Vagina (tissue), 2 donors: ENCODE measurements at places on chromosomes 13 and 19.

- no peak for DNase-seq
These were observed 5.9 kb downstream of the KLC3 start for GRCh38 chr19:45346449-45346848.

DNA sequence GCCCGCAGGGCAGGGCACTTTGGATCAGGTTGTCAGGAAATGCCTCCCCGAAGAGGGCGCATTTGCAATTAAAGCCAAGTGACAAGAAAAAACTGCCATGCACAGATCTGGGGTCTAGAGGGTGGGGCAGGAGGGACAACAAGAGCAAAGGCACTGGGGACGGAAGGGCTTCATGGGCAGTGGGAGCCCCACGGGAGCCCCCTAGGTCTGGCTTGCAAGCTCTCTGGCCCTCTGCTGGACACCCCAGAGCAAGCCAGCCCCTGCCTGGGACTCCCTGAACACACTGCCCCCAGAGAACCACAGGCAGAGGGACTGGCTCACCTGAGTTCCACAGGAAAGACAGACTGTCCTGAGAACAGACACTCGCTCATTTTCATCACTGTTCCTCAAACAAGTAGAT is 30.2 kb upstream of the C19orf12 start:
- no peak for DNase-seq

- no peak for DNase-seq
These were observed 16.9 kb downstream of the ZNF331 start for GRCh38 chr19:53554804-53555203.

DNA sequence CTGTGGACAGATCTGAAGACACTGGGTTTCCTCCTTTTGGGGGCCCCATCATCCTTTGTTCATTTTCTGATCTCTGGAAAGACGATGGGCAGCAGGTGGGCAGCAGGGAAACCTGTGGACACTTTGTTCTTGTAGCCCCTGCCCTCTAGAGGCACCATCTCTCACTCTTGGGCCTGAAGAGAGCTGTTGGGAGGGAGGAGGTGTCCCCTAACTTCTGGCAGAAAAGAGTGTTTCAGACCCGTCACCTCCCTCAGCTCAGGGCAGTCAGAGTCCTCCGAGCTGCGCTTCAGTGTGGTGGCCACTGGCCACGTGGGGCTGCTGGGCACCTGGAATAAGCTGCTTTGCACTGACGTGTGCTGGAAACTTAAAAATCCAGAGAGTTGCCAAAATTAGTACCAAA is 26.9 kb upstream of the RNF17 start:
- DNase-seq = no peak

- DNase-seq = no peak
These were observed 313.5 kb downstream of the SLC7A1 start for GRCh38 chr13:29281932-29282495.

DNA sequence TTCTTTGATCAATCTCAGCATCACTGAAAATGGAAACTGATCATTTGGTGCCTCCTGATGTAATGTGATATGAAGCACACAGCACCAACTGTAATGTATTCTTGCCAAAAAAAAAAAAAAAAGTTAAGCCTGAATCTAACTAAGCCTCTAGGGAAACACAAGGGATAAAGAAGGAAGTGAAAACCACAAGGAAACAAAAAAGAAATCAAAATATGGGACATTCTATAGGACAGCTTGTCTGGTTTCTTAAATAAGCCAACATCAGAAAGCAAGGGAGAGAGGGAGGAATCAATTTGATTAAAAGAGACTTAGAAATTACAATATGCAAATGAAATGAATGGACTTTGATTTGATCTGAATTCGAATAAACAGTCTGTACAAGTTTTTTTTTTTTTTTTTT is 20.6 kb upstream of the METTL21C start:
- no peak for DNase-seq

- DNase-seq = no peak
These were observed 722 bp downstream of the HSD11B1L start for GRCh38 chr19:5681391-5682106.

- no peak for DNase-seq
These were observed 29.7 kb downstream of the GTF2F2 start for GRCh38 chr13:45149964-45150363.

DNA sequence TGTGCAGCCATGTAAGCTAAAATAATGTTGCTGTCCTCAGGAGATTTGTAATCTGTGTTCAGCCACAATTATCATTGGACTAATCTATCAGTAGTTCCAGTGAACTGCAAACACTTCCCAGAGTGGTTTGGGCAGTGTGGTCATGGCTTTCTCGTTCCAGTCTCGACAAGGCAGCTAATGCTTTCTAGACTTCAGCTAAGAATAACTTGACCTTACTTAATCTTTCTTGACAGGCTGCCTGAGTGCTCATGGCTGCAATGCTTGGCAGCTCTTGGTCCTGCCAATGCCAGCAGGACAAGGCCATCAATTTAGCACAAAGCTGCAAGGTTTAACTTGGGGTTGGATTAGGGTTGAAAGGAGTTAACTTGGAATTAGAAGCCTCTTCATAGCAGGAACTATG is 32.8 kb downstream of the ATP12A start:
- DNase-seq = no peak

DNA sequence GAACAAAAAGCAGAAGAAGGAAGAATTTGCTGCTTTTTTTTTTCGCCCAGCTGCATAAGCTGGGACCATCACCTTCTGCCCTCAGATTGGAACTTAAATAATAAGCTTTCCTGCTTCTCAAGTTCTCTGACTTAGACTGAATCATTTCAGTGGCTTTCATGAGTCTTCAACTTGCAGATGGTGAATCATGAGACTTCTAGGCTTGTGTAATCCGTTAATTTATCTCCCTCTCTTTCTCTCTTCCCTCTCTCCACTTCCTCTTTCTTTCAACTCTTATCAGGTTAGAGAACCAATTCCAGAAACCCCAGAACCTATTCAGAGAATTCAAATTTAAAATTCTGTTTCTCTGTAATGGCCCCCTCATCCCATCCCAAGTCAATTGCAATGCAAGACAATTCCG is 1153.7 kb downstream of the PCDH9 start:
- DNase-seq = no peak

GRCh38 chr19:4577020-4577782 is 17.7 kb upstream of the SEMA6B start:
- no peak for DNase-seq

DNA sequence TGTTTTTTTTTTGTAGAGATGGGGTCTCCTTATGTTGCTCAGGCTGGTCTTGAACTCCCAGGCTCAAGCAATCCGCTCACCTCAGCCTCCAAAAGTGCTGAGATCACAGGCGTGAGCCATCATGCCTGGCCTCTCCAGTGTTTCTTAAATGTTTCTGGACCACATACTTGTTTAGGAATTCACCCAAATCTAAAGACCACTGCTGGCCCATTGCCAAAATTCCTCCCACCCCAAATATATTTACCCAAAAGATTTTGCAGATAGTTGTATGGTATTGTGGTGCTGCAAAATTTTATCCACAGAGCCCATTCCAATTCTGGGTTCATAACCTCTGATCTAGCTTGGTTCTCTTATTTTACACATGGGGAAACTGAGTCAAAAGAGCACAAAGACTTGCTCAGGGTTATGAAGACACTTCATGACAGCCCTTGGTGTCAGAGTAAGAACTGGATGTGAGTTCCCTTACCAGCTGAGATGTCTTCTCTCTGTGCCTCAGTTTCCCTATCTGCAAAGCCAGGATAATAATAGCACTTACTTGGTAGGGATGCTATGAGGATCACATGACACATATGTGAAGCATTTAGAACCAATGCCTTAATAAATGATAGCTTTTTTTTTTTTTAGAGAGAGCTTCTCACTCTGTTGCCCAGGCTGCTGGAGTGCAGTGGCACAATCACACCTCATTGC is 10.9 kb downstream of the NFILZ start:
- no peak for DNase-seq

DNA sequence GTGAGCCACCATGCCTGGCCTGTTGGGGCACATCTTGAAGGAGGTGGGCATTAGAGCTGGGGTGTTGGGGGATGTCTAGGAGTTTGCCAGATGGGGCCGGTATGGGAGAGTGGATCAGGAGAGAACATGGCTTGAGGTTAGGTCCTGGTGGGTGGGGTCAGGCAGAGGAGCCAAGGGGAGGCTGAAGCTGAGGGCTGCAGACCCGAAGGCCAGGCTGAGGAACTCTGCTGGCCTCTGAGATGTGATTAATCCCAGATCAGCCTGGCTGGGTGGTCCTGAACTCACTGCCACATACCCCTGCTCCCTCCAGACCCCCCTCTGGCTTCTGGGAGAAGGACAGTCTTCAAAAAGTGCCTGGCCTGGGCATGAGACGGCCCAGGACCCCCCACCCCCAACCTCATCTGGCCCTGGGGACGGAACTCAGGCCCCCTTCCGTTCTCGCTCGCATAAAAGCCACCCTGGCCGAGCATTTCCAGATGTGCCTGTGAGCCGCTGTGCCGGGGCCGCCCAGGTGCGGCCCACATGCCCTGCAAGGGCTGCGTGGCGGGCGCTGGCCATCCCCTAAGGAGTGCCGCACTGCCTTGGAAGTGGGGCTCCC is 2.7 kb downstream of the FSTL3 start:
- DNase-seq = no peak

DNA sequence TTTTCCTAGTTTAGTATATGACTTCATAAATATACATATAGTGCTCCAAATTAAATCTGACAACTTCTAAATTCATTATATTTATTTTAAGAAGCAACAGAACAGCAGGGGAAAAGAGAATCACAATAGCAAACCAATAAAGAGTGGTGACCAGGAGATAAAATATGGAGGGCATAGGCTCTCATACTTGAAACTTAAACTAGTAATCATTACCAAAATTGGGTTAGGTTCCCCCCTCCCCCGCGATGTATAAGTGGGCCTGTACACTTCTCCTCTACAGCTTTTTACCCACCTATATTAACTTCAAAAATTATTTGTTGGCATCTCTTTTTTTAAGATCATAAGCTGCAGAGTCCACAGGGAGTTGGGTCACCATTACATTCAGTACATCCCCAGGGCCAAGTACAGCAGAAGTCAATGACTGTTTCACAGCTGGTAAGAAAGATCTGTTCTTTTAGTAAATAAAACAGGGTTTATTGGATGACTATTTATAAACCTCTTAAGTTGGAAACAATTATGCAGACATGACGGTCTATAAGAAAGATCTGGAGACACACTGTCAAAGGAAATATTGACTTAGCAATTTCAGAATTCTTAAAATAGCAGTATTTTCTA is 29.4 kb downstream of the KLF12 start:
- DNase-seq = no peak

DNA sequence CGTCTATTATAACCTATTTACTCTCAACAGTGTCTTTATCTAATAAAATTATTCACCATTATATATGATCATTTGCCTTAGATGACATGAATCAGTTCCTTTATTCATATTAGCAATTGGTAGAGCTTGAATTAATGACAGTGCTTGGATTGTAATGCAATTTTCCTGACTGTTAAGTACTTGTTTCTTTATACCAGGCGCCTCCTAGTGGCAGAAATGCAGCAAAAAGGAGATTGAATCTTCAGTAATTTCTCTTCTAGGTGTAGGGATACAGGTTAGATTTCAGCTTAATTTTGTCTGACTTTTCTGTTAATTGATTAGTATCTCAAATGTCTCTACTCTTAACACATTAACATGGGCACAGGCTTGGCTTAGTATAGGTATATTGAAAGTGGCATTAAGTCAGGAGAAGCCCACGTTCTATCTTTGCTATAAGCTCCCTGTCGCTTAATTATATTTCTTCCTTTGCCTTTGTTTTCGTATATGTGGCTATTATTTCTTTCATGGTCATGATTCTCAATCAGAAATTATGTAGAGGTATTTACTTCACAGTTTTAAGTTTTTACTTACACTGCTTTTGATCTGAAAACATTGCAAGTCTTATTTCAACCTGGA is 9.1 kb upstream of the LHFPL6 start:
- DNase-seq = no peak

DNA sequence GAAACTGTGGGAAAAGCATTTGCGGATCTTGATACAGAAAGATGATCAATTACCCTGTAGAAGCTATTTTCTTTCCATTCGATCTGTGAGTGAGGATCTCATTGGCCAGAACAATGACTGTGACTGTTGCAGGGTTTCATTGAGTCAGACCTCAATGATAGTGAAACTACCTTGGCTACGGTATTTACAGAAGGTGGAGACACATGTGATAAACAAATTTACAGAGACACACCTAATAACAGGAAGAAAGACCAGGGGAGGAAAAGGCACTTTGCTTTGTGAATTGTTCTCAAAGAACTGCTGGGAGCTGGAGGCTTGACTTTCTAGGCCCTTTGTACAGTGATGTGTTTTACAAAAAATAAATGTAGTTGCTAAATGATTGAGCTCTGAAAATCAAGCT is 19.9 kb upstream of the ARGLU1 start:
- no peak for DNase-seq

DNA sequence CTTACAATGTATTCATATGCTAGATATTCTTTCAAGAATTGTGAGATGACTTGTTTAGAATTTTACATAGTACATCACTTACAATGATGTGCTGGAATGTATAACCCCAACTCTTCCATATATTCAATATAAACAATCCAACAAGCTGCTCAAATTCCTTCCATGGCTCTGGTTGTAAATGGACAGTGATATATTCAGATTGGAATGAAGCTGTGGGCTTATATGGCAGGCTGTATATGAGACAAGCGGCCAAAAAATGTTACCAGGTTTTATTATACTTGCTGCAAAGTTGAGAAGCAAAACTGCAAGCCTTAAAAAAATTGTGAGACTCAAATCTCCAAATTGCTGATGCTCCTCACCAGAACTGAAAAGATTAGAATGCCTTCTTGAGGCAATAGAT is 83.6 kb upstream of the KLF12 start:
- no peak for DNase-seq

- DNase-seq = no peak
These were observed 486.8 kb downstream of the FOXO1 start for GRCh38 chr13:40179445-40180281.

GRCh38 chr13:96053003-96053703 is at the start of gene UGGT2:
Gene UGGT2, minus strand, starts transcription at chr13:96053401. Its CDS starts 89 bp downstream, at chr13:96053312.
- no peak for DNase-seq

- no peak for DNase-seq
These were observed 7.9 kb downstream of the PIP5K1C start for GRCh38 chr19:3692141-3693024.

- DNase-seq = no peak
These were observed 14.5 kb downstream of the FFAR2 start for GRCh38 chr19:35462476-35462953.

GRCh38 chr19:14505488-14506239 is 9.7 kb upstream of the GIPC1 start:
- no peak for DNase-seq

DNA sequence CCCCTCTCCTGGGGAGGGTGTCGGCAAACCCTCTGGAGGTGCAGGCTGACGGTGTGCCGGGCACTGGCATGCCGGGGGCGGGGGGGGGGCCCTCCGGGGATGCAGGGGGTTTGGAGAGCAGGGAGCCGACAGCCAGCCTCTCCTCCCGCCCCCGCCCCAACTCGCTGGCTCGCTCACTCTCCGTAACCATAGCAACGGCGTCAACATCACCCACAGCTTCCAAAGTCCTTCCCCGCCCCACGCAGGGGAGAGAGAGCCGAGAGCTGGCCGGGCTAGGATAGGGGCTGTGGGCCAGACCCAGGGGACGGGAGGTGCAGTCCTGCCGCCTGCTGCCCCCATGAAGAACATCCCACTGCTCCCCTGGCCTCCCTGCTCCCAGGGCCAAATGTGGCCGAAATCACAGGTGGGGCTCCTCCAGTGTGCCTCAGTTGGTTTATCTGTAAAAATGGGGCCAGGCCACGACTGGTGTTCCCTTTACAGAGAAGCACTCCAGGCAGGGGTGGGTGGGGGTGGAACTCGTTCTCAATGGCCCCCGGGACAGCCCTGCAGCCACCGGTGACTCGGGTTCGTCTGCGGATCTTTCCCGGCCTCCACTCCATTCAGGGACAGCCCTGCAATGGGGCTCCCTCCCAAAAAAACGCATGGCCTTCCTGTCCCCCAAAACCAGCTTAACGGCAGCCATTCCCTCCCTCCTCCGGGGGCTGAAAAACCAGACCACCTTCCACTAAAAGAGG is 3.2 kb downstream of the KLF16 start:
- DNase-seq = no peak
